Ureter (tissue), 1 donor: ENCODE measurements at places on chromosomes 2 and 18.
A peak's percentile ranks its signal among the peaks of the same experiment; 100 is the strongest.

- DNase-seq = no peak
Measured at GRCh38 chr2:24342110-24342910, 18.0 kb downstream of the ITSN2 start.

DNA sequence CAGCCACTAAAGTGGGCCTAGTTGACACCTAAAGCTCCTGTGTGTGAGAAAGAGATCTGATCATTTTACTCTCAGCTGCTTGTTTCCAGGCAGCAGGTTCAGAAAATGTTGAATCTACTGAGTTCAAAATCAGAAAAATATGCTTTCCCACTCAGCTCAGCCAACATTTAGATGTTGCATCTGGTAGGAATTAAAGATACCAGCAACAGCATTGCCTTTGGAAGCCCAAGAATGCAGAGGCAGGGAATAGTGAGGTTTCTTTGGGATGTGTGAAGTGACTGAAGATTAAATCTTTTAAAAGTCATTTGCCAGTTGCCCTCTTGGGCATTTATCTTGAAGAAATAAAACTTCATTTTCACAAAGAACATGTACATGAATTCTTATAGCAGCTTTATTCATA lies 33.9 kb upstream of the DOCK10 start:
- no peak for DNase-seq

GRCh38 chr2:200962811-200963123 lies 693 bp downstream of the ORC2 start:
- DNase-seq = no peak

GRCh38 chr2:233380132-233380895 lies 26.0 kb downstream of the DGKD start:
- no peak for DNase-seq

DNA sequence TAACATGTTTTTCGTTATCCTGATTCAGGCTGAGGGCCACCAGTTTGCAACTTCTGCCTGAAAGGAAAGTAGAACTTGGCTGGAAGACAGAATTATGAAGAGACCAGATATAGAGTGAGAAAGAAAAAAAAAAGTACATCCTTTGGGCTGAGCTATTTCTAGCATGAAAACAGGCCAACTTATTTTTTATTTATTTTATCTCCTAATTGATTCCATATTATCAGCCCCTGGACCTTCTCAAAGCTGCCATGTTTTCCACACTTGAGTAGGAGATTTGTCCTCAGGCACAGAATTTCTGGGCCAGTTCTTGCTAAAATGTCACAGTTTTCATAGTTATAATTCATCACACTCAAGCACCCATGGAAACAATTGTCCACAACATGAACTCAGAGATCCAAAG lies 586.8 kb upstream of the CNTNAP5 start:
- no peak for DNase-seq

DNA sequence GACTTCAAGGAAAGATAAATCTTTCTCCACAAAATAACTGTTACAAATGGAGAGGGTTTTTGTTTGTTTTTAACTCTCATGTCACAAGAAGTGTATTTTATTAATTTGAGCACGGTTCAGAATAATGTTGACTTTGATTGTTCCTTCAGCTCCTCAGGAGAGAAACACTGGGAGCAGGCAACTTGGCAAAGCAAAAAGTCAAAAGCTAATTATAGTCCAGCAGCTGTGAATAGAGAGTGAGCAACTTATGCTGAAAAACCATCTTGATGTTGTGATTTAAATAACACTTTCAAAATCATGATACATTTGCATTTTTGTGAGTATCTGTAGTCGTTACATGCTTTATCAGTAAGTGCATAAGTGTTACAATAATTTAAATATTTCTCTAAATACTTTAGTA lies 37.5 kb upstream of the TTN start:
- no peak for DNase-seq

GRCh38 chr18:48920408-48921038 lies 30.2 kb downstream of the SMAD7 start:
- DNase-seq = no peak

DNA sequence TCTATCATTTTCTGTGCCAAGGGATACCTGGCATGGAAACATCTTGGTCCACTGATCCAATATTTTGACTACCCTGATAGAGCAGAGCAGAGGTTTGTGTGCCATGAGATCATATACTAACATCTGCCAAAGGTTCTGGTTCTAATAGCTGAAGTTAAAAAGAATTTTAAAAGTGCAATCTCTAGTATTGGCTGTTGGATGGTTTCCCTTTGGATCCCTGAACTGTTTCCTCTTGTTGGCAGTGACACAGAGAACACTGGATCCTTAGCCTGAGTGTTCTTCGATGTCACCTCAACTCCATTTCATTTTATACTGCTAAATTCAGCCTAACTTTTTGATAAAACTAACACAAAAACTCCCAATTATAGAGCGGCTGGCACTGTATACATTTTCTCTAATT lies 169.3 kb upstream of the FBXO11 start:
- DNase-seq = no peak

GRCh38 chr2:219661197-219661954 lies 33.9 kb downstream of the SLC4A3 start:
- no peak for DNase-seq

DNA sequence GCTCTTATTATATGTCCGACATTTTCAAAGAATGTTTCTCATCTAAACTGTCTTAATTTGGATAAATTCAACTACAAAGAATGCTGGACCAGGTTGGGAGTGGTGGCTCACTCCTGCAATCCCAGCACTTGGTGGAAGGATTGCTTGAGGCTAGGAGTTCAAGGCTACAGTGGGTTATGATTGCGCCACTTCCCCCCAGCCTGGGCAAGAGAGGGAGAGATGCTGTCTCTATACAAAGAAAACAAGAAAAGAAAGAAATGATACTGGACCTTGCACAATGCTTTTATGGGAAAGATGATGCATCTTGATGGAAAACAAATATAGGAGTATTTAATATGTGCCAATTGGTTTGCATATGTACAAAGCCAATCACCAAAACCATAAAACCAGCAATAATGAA lies 296.7 kb downstream of the LPIN1 start:
- DNase-seq = no peak

DNA sequence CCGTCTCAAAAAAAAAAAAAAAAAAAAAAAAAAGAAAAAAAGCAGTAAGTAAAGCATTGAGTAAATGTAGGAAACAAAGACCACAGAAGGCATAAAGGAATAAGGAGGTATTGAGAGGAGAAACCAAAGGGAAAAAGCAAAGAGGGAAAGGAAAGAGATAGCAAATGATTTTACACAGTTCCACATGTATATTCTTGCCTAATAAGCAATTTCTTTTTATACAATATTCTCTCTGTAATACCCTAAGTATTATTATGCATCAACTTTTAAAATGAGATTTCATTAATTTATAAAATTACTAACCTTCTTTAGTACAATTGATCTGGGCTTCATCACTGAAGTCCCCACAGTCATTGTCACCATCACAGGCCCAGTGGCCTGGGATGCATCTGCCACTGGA lies 1180.9 kb downstream of the LRP1B start:
- no peak for DNase-seq

DNA sequence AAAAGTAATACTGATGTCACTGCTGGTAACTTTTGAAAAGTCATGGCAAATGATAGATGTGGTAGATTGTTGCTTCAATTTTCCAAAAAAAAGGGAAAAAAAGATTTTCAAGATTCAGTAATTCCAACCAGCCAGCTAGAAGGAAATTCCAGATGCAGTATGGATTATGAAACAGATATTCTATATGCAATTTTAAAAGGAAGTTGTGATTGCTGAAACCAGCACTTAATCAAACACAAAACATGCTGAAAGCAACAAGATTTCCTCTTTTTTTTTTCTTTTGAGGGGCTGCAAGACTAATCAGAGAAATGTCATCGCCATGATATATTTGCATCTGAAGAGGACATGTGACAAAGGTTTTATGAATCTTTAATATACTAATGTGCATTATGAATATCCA lies 5.1 kb upstream of the HNMT start:
- no peak for DNase-seq

DNA sequence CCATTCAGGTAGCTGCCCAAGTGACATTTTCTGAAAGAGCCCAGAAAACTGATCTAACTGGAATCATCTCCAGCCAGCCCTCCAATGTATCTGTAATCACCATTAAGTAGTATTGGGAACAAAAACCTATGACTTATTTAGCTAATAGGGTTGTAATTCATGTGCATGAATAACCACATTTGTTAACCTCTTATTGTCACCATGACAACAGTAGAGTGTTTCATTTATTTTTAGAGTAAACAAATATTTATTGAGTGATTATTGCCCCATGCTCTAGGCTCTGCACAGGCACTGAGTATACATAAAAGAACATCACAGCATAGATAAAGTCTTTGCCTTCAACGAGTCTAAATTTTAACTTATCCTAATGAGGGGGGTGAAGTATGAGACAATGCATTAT lies 265.4 kb upstream of the UBE2E3 start:
- no peak for DNase-seq

- no peak for DNase-seq
Measured at GRCh38 chr18:57275111-57275510, 77.2 kb upstream of the ST8SIA3 start.

DNA sequence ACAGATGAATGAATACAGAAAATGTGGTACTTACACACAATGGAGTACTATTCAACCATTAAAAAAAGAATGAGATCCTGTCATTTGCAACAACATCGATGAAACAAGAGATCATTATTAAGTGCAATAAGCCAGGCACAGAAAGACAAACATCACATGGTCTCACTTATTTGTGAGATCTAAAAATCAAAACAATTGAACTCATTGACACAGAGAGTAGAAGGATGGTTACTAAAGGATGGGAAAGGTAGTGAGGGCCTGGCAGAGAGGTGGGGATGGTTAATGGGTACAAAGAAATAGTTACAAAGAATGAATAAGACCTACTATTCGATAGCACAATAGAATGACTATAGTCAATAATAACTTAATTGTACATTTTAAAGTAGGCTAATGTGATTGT lies 393.5 kb downstream of the SATB2 start:
- no peak for DNase-seq

DNA sequence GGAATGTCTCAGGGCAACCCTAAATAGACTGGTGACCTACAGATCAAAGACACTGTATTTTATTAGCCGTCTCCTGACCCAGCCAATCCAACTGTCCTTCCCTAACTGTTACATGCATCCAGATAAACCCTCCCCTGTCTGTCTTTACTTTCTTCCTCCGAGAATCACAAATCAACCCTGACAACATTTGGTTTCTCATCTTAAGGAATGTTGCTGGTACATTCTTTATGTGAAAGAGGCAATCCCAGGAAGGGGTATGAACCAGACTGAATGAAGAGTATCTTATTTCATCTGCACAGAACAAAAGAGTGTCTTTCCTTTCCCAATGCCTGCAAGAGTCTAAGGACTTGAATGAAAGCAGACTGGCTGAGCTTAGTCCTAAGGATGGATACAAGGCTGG lies 113.9 kb upstream of the LTBP1 start:
- no peak for DNase-seq

- DNase-seq = no peak
Measured at GRCh38 chr2:66867063-66867441, 432.1 kb downstream of the MEIS1 start.

- DNase-seq = no peak
Measured at GRCh38 chr2:88057437-88057844, 1.9 kb upstream of the KRCC1 start.

DNA sequence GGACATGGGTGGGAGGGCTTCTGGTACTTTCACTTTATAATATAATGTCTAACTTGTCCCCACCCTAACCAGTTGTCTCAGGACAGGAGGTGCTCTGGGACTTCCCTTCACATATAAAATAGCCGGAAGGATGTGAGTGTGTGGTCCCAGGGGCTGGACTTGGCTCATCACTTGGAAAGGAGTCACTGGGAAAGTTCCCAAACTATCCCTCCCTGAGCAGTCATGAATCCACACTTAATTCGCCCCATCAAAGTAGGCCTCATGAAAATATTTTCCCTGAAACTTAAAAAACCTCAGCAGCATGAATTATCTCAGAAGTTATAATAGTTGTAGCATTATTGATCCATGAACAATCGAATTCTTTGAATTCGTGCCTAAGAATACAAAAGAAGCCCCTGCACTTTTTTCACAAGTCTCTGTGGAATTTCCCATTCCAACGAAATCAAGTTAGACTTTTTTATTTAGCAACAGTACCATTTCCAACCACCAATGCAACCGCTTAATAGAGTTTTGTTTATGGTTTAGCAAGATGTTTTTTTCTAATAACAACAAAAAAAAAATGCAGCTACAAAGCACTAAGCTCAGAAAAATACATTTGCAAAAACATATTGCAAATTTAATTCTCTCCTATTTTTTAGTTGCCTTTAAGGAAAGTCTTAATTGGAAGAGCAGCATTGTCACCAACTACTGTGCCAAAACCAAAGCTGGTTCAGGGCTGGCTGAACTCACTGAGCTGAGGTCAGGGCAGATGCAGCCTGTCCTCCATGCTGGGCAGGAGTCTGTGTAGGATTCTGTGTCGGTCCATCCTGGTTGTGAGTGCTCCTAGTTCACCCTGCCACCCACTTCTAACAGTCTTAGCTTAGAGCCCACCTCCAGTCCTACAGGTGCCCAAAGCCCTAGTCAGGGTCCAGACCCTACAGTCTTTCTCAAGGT lies 68.8 kb upstream of the SPTBN1 start:
- DNase-seq = no peak

GRCh38 chr2:148725564-148725963 lies 81.0 kb downstream of the EPC2 start:
- DNase-seq = no peak

GRCh38 chr2:174750923-174751441 lies 13.3 kb downstream of the CHRNA1 start:
- DNase-seq = no peak

DNA sequence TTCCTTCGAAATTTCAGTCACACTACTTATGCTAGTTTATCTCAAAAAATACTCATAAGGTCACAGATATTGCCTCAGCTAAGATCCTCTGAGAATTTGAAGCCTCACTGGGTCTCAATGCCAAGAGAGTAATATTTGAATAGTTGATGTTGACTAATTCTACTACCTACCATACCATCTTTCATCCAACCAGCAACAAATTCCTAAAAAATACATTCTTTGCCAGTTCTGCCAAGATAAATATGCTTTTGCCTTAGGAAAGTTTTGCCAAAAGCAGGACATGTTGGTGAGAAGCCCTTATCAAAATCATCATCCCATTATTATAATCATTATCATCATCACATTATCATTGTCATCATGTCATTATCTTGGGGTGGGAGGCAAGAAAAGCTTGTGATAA lies 544.6 kb upstream of the ZEB2 start:
- no peak for DNase-seq

DNA sequence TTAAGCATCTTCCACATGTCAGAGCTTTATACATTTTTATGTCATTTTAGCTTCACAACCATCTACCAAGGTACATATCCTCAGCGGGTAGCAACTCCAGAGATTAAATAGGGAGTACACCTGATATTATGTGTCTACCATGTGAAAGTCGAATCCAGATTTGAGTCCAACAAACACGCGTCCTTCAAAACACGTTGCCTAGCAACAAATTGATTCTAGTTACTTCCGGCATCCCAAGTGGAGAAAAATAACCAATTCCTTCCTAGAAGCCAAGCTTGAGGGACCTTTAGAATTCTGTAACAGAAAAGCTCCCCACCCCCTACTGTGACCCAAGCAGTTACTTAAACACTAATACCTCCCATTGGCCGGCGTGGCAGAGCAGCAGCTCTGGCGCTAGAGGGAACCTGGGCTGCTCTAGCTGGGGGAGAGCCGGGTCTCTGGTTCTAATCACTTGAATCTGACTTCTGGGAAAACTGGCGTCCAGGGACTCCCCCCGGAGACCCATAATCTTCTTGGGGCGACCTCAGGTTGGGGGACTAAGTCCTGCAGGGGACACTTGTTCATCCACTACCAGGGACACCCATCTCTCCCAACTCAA lies at the start of gene ERICH2:
Gene ERICH2, plus strand, starts transcription at position 371 of the 598 bp plus-strand sequence. CDS start 304 bp downstream, outside the sequence.
- peak; percentile 47 for DNase-seq
